ENCODE measurements at places on chromosomes 4 and X.

DNA sequence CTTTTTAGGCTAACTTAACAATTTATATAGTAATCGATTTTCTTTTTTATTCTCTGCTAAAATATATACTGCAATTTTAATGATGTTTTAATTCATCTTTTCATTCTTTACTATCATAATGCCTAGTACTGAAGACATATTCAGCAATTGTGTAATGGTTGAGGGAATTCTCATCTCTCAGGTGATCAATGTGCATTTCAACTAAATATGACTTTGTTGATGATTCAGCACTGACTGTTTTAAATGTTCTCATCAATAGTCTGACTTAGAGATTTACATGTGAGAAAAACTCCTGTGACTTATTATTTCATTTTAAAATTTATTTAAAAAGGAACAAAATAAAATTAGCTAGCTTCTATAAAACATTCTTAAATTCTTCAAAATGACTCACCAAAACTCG lies 1450.3 kb downstream of the STIM2 start:
- no peak for DNase-seq

DNA sequence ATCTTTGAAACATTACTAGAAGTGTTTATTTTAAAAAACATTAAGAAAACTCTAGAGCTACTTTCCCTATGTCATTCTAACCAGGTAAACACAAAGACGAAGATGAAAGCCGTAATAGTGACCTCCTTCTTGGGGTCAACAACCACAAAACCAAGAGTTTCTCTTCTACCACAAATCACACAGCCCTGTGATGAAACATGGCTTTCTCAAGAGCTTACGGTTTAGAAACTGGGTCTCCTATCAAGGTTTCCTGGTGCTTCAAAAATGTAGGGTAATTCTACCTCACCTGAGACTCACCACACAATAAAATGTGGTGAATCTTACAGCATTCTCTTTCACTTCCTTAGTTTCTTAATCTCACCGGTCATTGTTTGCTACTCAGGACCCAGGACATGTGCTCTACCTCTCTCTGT lies 50.9 kb downstream of the CORIN start:
- DNase-seq = no peak

GRCh38 chr4:155543126-155543765 lies 123.4 kb upstream of the GUCY1A1 start:
- DNase-seq = no peak

GRCh38 chr4:47499700-47500099 lies 14.6 kb downstream of the ATP10D start:
- DNase-seq = no peak

DNA sequence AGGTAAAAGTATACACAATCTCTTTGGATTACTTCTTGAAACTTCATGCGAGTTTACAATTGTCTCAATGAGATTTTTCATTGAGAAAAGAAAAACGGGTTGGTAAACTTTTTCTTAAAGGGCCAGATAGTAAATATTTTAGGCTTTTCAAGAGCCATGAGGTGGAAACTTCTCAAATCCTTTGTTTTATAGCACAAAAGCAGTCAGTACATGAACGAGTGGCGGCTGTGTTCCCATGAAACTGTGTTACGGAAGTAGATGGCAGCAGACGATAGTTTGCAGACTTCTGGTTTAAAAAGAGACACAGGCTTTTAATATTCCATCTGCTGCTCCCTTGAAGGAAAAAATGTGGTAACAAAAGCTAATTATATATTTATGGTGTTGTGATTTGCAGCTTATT lies 332.0 kb downstream of the TENM3 start:
- DNase-seq = no peak

DNA sequence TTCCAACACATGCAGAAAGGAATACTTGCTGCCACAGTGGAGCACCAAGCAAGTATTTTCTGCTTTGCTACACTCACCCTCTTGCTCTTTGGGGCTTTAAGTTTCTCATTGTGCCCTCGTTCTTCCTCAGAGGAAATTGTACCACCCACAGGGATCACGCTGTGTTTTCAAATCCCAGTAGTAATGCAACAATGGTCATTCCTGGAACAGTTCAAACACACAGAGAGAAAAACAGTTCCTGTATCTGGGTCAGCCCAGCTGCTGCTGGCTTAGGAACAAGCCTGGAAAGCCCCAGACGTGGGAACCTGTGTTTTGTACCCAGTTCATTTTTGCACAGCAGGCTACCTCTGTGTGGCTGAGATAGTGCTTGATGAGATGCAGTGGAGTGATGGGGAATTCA lies 907.8 kb downstream of the STPG2 start:
- no peak for DNase-seq

- peak; percentile 16 for DNase-seq
Measured at GRCh38 chr4:47383829-47384427, 79.6 kb downstream of the COMMD8 start.

DNA sequence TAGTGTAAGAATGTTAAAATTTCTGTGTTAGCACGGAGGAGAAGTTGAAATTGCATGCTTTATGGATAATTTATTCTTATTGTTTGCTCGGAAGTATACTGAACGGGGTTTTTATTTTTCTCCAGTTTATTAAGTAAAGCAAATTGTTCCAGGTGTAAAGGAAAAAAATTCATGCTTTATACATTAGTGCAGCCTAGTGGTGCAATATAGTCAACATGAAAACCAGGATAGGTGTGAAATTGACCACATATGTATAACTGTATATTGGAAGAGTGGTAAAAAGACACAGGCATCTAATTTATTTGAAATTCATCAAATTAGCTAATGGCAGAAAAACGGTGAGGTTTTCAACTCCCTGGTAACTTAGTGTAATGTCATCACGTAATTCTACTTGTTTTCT lies 959 bp downstream of the BRS3 start:
- DNase-seq = no peak

DNA sequence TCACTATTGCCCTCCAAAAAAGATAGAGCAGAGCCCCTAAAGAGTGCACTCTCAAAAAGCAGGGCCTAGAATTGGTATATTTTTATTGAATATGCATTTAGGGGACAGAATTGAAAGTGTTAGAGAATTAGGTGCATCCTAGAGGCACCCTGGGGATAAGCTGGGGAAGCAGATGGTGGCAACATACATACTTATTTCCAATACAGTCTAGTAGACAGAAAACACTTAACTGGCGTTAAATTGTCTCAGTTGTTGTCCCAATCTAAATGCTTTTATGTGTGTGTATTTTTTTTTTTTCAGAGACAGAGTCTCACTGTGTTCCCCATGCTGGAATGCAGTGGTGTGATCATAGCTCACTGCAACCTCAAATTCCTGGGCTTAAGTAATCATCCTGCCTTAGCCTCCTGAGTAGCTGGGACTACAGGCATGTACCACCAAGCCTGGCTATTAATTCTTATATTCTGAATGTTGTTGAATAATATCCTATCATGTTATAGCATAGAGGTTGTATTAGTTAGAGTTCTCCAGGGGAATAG lies 481.8 kb downstream of the GRXCR1 start:
- DNase-seq = no peak

DNA sequence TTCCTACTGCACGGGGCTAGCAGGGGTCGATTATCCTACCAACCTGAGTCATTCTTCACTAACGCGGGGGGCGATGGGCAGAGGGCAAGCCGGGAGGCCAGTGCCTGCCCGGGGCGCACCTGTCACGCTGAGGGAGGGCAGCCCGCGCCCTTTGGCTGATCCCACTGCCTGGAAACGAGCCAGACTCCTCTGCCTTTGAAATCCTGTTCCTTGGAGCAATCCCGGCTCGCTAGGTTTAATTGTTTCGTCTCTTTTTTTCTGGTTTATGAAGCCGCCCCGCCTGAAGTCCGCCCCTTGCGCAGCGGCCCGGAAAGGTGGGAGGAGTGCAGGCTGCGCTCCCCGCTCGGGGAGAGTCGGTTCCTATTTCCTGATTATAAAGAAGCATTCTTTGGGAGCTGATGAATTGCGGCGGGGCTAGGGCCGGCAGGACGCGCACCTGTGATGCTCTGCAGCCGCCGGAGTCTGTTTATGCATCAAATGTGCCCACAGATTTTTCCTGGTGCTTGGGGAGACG lies 484.2 kb downstream of the BCOR start:
- DNase-seq = no peak

GRCh38 chr4:138542191-138542776 lies 300.1 kb upstream of the SLC7A11 start:
- DNase-seq = no peak

- no peak for DNase-seq
Measured at GRCh38 chr4:56783986-56784385, 37.5 kb downstream of the SPINK2 start.

DNA sequence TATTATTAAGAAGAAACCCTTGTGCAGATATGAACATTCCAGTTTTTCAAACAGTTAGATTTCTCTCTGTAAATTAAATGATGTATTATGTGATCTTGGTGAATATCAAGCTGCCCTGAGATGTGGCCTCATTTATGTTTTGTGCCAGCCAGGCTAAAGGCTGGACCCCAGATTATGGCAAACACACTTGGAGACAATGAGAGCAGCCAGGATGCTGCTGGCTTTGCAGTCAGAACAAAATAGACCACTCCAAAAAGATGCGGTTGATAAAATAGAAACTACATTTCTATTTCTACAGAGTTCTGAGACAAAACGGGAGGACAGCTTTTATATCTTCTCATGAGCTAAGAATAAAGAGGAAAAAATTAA lies 296.5 kb downstream of the PPP3CA start:
- no peak for DNase-seq

- no peak for DNase-seq
Measured at GRCh38 chr4:139628184-139629012, 37.2 kb upstream of the MGST2 start.

DNA sequence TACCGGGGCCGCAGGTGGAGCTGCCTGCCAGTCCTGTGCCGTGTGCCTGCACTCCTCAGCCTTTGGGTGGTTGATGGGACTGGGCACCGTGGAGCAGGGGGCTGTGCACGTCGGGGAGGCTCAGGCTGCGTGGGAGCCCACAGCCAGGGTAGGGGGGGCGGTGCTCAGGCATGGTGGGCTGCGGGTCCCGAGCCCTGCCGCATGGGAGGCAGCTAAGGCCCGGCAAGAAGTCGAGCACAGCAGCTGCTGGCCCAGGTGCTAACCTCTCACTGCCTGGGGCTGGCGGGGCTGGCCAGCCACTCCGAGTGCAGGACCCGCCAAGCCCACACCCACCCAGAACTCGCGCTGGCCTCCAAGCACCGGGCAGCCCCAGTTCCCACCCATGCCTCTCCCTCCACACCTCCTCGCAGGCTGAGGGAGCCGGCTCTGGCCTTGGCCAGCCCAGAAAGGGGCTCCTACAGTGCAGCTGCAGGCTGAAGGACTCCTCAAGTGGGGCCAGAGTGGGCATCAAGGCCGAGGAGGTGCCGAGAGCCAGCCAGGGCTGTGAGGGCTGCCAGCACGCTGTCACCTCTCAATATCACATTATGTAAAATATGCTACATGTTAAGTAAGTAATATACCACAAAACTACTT lies 104.1 kb downstream of the COX7B2 start:
- DNase-seq = no peak

DNA sequence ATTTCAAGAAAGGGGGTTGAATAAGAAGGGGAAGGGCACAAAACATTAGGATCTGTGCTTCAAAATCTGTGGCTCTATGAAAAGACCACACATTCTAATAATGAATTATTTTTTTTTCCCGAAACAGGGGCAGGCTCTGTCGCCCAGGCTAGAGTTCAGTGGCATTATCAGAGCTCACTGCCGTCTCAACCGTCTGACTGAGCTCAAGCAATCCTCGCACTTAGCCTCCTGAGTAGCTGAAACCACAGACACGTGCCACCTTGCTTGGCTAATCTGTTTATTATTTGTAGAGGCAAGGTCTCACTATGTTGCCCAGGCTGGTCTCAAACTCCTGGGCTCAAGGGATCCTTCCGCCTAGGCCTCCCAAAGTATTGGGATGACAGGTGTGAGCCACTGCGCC lies 33.4 kb downstream of the ACSL1 start:
- DNase-seq = no peak

- DNase-seq = no peak
Measured at GRCh38 chrX:45860450-45860849, 659.8 kb upstream of the DIPK2B start.

- DNase-seq = no peak
Measured at GRCh38 chr4:1416051-1416947, 10.1 kb upstream of the NKX1-1 start.

DNA sequence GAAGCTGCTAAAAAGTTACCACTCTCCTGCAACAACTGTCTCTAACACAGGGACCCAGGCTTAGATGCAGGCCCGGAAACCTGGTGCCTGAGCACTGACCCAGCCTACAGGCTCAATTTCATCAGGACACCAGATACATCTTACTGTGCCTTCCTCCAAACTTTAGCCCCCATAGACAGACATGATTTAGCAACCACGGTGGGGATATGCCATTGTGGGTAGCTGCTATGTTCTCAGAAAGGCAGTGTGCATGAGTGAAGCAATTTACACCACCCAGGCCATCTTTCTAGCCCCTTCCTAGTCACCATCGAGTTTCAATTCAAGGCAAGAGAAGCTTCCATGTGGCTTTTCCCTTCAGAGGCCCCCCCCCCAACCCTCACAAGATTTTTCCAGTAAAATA lies 2.7 kb downstream of the HS3ST1 start:
- no peak for DNase-seq

- DNase-seq = no peak
Measured at GRCh38 chrX:9249051-9249846, 215.3 kb upstream of the FAM9B start.

- no peak for DNase-seq
Measured at GRCh38 chrX:24513416-24513815, 48.3 kb downstream of the PDK3 start.

DNA sequence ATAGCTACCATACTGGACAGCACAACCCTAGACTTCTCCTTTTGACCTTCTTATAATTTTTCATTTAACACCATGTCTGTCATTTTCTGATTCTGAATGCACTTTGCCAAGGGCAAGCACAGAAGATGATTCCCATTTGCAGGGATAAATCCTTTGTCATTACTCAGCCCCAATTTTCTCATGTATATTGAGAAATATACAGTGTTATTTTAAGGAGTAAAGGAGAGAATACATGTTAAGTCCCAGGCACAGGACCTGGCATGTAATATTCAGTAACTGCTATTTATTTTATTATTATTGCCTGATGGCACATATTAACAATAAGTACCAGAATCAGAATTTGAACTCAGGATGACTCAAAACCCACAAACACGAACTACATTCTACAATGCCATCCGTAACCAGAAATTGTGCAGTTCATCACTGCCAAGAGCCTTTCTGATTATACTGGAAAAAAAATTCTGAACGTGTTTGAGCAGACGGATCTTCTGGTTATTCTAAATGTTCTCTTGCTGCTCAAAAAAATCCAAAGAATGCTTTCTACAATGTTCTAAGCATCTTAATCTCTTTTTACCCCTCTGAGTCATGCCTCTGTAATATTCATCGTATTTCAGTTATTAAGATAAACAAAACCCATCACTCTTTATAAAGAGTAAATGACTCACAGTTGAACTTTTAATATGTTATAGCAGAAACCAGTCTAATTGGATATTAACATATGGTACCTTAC lies 170.0 kb downstream of the MID1 start:
- DNase-seq = no peak

- no peak for DNase-seq
Measured at GRCh38 chr4:181319629-181320028, 923.6 kb upstream of the TENM3 start.

- DNase-seq = no peak
Measured at GRCh38 chr4:19195696-19196095, 1056.0 kb upstream of the SLIT2 start.

- no peak for DNase-seq
Measured at GRCh38 chr4:150325872-150326271, 247.6 kb downstream of the DCLK2 start.

All from CD4-positive, alpha-beta T cell treated with Interleukin-2 at 100 ng/mL for 4 hours (primary cell).